ENCODE measurements at places on chromosomes 5 and 9.
A peak's percentile ranks its signal among the peaks of the same experiment; 100 is the strongest.

GRCh38 chr9:130407916-130408663 is 36.7 kb upstream of the ASS1 start:
- DNase-seq: no peak

DNA sequence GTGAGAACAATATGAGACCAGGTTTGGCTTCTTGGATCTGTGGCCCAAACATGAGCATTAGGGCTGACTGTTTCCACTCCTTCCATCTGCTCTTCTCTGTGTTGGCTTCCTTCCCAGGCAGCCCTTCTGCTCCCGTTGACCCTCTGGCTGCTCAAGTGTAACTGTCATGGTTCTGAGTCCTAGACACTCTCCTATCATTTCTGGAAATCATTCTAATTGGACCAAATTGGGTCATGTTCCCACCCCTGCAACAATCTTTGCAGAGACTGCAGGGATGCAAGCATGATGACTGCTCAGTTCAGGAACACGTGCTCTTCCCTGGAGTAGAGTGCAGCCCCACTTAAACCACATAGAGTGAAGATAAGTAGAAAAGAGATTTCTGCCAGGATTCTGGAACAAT is 741.4 kb downstream of the TAF11L14 start:
- DNase-seq: no peak

DNA sequence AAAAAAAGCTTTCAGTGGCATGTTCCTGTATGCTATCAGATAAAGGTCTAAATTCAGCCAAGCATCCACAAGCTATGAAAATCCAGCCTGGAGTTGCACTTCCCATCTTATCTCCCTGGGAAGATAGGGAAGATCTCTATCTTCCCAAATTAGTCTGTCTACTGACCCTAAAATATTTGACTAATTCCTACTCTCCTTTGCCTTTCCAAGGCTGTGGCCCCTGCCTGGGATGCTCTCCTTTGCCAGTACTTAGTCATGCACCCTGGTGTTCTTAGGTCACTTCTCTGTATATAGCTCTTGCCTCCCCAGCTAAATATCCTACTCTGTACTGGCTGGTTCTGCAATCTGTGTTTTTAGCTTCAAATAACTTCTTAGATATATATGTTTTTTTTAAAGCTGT is 44.0 kb upstream of the PLPP1 start:
- DNase-seq: no peak

- DNase-seq: no peak
Observed at GRCh38 chr5:96874631-96875030, 1.7 kb upstream of the ERAP2 start.

GRCh38 chr5:68502531-68502930 is 287.0 kb downstream of the PIK3R1 start:
- DNase-seq: no peak

GRCh38 chr5:54476682-54477081 is 21.2 kb downstream of the HSPB3 start:
- DNase-seq: no peak

DNA sequence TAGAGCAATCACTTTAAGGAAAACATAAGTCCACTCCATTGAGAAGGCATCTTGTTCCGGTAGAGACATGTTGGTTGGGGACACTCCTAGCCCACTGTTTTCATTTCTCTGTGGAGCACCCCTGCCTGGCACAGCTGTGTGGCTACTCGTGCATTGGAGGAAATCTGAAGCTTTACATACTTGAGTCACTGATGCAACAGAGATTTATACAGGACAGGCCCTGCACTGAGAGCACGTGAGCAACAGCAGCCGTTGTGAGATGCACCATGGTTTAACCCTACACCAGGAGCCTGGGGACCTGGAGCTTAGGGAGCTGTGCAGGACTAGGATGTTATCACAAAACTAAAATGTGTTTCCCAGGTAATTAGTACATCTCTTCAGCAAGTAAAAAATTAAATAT is 230.7 kb upstream of the IRX1 start:
- no peak for DNase-seq

- no peak for DNase-seq
Observed at GRCh38 chr5:41728281-41728680, 141.9 kb downstream of the OXCT1 start.

DNA sequence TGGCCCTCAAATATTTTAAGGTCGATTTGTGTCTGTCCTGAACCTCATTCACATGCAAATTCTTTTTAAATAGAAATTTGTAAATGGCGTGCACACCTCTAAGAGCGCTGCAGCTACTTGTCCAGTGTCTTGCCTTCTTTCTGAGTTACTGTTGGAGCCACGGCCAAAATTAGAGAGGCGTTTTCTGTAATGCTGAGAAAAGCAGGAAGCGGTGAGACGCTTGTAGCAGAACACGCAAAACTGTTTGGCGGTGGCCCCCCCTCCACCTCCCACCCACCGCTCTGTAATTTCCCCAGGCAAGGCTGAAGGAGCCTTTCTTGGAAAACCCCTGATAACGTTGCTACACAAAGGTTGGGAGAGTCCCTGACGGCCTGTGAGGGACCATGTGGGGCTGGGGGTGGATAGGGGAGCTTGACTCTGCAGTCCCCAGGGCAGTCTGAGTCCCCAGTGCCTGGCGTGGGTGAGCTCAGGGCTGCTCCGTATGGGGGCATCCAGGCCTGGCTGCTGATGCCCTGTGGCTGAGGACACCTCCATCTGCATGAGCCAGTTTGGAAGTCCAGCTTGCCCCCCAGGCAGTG is 96.5 kb downstream of the GADD45G start:
- DNase-seq: peak; percentile 77

- no peak for DNase-seq
Observed at GRCh38 chr5:129971714-129972113, 67.4 kb downstream of the CHSY3 start.

DNA sequence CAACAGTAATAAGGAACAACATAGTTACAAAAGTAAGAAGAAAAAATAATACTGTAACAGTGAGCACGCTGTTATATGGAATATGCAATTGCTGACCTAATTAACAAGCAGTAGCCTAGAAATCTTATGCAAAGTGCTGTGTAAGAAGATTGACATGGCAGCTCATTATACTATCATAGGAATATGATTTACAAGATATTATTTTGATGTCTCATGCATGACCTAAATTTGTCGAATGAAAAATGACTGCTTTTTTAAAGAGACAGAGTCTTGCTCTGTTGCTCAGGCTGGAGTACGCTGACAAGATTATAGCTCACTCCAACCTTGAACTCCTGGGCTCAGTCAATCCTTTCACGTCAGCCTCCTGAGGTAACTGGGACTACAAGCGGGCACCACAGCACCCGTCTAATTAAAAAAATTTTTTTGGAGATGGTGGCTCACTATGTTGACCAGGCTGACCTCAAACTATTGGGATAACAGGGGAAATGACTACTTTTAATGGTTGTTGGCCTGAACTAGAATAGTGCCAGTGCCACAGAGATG is 10.5 kb downstream of the RAD23B start:
- DNase-seq: no peak

GRCh38 chr5:83764101-83764500 is 43.4 kb upstream of the HAPLN1 start:
- DNase-seq: no peak
